ENCODE measurements at places on chromosomes 2 and 18.
A peak's percentile ranks its signal among the peaks of the same experiment; 100 is the strongest.

GRCh38 chr2:20181761-20182160 is 43.2 kb downstream of the SDC1 start:
- DNase-seq: no peak

- DNase-seq: no peak
Observed at GRCh38 chr2:182073613-182074012, 88.0 kb downstream of the PPP1R1C start.

DNA sequence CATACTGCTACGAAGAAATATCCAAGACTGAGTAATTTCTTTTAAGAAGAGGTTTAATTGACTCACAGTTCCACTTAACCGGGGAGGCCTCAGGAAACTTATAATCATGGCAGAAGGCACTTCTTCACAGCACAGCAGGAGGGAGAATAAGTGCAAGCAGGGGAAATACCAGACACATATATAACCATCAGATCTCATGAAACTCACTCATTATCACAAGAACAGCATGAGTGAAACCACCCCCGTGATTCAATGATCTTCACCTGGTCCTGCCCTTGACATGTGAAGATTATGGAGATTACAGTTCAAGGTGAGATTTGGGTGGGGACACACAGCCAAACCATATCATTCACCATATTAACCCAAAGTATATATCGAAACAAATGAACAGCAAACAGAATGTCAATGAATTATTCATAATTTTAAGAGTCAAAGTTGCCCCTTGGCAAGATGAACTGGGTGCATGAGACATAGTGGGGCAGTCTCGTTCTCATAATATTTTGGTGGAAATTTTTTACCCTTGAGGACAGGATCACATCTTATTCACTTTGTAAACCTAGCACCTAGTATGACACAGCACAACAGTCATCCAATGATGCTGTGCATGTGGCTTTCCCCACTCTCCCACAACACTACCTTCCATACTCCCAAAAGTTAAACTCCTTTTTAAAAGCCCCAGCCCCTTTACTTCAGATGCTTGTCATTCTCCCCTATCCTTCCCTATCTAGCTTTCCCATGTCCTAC is 425.3 kb downstream of the ZEB2 start:
- DNase-seq: no peak

- DNase-seq: peak; percentile 23
Observed at GRCh38 chr18:58605027-58606020, 23.6 kb downstream of the ALPK2 start.

DNA sequence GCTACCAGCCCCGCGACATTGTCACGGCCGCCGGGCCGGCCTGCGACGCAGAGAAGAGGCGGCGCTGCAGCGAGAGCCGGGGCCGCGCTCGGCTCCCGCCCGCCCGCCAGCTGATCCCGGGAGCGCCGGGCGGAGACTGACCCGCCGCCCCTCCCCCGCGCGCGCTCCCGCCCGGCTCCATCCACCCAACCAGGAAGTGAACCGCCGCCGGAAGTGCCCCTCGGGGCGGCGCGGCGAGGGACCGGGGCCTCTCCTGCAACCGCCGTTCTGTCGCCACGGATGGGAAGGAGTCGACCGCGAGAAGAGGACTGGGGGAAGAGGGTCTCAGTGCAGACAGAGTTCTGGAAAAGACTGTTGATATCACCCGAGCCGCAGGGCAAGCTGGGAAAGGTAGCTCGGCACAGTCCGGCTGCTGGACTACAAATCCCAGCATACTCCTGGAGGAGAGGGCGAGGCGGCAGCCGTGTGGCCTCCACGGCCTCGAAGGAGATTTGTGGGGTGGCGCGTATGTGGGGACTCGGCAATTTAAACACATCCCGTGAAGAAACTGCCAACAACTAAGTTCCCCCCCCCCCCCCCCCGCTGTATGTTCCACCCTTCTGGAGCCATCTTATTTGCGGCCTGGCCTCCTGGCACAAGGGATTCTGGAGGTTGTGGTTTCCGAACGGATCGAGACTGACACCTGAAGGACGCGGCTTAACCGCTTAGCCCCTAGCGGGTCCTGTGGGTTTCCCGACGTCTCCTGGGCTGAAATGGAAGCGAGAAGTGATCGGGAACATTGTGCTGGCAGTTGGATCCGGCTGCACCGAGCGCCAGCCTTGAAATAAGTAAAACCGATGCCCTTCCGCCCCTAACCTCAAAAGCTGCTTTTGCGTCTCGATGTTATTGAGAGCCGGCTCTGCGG is at the start of gene AAK1:
TSS of gene AAK1 (minus strand) at position 138 of the 904 bp plus-strand sequence. CDS start 699 bp downstream, outside the sequence.
- peak; percentile 94 for DNase-seq

- DNase-seq: no peak
Observed at GRCh38 chr2:124289060-124289459, 264.0 kb downstream of the CNTNAP5 start.

DNA sequence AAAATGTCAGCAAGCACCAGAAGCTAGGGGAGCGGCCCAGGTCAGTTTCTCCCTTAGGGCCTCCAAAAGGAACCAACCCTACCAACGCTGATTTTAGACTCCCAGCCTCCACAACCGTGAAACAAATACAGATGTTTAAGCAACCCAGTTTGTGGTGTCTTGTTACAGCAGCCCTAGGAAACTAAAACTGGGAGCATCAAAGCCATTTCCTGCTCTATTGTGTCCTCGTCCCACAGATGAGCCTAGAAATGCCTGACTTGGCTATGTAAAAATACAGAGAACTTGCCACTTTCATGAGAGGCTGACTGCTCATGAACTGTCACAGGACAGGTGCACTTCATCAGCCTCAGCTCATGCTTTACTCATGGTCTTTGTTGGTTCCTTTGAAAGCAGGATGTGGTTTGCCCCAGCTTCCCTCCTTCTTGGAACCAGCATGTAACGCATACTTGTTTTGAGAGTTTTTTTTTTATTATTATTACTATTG is 97.6 kb upstream of the SLC39A10 start:
- no peak for DNase-seq

DNA sequence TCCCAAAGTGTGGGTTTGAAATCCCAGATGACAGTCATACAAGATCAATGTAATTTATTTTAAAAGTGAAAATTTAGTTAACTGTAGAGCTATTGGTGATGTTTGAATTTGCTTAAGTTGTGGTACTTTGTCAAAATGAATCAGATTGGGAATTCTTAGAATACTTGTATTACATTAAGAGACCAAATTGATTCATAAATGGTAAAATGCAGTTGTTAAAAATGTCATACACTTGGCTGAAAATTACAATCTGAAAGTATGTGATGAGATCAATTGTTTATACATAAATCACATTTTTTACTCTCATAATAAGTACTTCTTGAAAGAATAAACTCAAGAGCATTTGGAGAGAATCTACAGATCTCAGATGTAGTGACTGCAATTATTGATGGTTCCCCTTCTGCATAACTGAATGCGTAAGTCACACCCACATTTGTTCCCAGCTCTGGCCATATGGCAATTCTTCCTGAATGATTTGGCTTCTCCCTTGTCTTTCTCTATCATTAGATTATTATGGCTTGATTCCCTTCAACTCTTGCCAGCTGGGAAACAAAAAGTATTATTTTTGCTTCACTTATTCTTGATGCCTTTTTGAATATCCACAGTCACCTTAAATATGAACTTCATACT is 558.5 kb downstream of the CPS1 start:
- DNase-seq: no peak

DNA sequence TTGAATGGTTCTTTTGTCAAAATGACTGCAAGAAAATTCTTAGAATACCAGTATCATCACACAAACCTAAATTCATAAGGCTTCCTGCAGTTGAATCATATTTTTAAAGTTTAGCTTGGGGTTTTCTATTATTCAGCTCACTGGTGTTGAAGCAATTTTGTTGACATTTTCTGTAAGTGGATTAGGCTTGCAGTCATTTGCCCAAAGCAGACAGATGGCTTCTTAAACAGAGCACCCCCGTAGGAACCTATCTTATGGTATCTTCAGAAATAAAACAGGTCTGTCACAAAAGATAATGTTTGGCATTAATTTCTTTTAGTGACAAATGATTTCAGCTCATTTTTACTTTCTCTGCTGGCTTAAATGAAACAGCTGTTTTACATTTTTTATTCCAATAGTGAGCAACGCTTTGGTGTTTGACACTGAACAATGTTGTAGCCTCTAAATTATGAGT is 331.1 kb downstream of the PLCL1 start:
- no peak for DNase-seq

DNA sequence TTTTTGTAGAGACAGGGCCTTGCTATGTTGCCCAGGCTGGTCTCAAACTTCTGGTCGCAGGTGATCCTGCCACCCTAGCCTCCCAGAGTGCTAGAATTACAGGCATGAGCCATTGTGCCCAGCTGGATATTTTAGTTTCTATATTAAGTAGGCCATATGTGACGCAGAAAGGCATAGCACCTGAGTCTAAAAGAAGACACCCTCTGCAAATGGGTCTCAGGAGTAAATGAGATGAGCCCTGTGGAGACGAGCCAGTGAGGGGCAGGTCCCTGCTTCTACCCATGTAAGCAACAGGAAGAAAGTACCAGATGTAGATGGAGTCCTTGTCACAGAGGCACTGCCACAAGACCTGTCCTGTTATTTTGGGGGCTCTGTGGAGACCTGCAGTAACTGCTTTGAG is 322.4 kb downstream of the PTPRM start:
- no peak for DNase-seq

- no peak for DNase-seq
Observed at GRCh38 chr2:220619525-220620220, 952.4 kb downstream of the EPHA4 start.

GRCh38 chr2:163657281-163657656 is 78.5 kb downstream of the FIGN start:
- DNase-seq: no peak

GRCh38 chr2:136362676-136363390 is 244.9 kb upstream of the CXCR4 start:
- DNase-seq: no peak

- no peak for DNase-seq
Observed at GRCh38 chr18:78693429-78693828, 286.2 kb upstream of the SALL3 start.

- DNase-seq: peak; percentile 35
Observed at GRCh38 chr18:46481847-46482245, 175.2 kb downstream of the LOXHD1 start.

DNA sequence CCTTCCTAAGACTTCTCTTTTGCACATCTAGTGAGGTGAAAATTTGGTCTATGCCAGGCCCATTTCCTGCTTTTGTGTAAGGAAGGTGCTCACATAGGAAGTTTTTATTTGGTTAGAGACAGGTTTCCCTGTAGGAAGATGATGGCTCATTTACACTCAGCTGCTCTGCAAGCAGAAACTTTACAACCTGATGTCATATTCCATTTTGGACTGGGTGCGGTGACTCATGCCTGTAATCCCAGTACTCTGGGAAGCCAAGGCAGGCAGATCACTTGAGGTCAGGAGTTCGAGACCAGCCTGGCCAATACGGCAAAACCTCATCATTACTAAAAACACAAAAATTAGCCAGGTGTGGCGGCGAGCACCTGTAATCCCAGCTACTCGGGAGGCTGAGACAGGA is 35.8 kb downstream of the CASP10 start:
- DNase-seq: no peak

- DNase-seq: no peak
Observed at GRCh38 chr2:148646231-148646559, 1.6 kb downstream of the EPC2 start.

- no peak for DNase-seq
Observed at GRCh38 chr18:22337306-22337705, 80.4 kb downstream of the CTAGE1 start.

GRCh38 chr2:96374211-96374951 is 38.8 kb downstream of the NCAPH start:
- DNase-seq: no peak

- no peak for DNase-seq
Observed at GRCh38 chr2:143730155-143730952, 601.1 kb downstream of the ARHGAP15 start.

- DNase-seq: no peak
Observed at GRCh38 chr18:26746826-26747475, 118.6 kb downstream of the AQP4 start.

- DNase-seq: peak; percentile 10
Observed at GRCh38 chr2:1406434-1406833, 6.8 kb upstream of the TPO start.

DNA sequence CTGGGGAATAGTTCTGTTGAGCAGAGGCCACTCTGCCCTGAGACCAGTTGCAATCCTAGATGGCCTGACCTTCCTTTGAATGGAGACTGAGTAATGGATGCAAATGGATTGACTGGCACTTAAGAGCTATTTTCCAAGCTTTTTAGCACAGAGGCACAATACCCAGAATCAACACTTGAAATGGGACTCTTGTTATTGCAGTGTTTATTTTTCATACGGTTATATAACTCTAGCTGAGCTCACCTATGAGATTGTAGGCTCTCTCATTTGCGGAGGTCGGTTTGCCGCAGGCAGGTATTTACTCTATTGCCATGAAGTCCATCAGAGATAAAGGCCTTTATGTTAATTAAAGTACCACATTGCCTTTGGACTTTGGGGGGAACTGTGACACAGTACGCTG is 422.3 kb upstream of the CELF4 start:
- DNase-seq: no peak

DNA sequence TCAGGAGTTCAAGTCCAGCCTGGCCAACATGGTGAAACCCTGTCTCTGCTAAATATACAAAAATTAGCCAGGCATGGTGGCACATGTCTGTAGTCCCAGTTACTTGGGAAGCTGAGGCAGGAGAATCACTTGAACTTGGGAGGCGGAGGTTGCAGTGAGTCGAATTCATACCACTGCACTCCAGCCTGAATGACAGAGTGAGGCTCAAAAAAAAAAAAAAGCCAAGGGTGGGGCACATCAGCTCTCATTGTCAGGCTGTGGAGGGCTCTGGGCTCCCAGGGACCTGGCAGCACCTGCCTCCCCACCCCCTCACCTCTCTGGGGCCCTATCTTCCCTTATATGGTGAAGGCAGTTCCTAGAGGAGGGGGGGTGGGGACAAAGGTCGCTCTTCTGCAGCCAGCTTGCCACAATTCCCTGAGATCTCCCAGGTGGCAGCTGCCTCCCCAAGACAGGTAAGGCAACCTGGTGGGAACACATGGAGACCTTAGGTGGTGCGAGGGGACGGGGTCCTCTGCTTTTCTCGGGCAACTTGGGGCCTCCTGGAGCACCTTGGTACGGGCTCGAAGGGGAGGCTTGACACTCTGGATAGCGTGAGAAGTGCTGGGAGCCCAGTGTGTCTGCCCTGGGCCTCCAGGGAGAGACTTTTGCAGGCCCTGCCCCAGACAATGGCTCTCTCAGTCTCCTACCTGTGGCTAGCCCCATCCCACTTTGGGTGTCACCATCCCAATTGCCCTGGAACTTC is at the start of gene VIL1:
TSS of gene VIL1 (plus strand) at position 407 of the 742 bp plus-strand sequence. CDS start 4,656 bp downstream, outside the sequence.
- peak; percentile 74 for DNase-seq

- DNase-seq: no peak
Observed at GRCh38 chr2:1929962-1930361, 185.6 kb upstream of the PXDN start.

GRCh38 chr2:76450024-76450475 is 739.3 kb upstream of the GCFC2 start:
- DNase-seq: no peak

- DNase-seq: no peak
Observed at GRCh38 chr2:216770717-216771116, 75.4 kb upstream of the IGFBP5 start.

DNA sequence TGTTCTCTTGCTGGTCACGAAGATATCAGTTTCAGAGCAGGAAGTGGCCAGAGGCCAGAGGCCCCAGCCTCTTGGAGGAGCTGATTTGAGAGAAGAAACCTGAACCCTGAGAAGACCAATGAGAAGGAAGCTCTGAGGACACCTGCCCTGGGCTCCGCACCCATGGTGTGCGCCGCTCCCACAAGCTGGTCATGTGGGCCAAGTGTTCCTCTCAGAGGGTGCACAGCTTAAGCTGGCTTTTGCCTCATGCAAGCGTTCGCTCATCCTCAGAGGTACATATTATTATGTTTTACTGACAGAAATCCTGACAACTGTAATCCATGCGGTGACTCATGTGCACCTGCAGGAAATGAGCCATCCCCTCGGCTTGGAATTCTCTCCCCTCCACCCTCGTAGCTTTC is 316.1 kb upstream of the MYT1L start:
- DNase-seq: no peak

Data from endodermal cell (in vitro differentiated cells).